ENCODE measurements at places on chromosomes 1 and 21. TPM values are rescaled to one million over a fixed set of nuclear protein-coding genes. Genes with fewer than 3 reads are reported as not detected.

The FAM3B gene
- total RNA-seq, result 0.59 TPM

The SMIM1 gene
- 0.99 TPM for total RNA-seq

The AQP10 gene
- total RNA-seq, result 0.30 TPM

The CRNN gene
- not detected for total RNA-seq

The CFAP107 gene
- 0.69 TPM for total RNA-seq

The KRTAP11-1 gene
- not detected for total RNA-seq

GRCh38 chr1:242788771-242789170 lies 264.3 kb upstream of the PLD5 start:
- DNase-seq, result no peak
- no peaks in the 10 kb centered on the region for H3K36me3 ChIP-seq
- peaks cover 2% of the 10 kb centered on the region for H3K27me3 ChIP-seq
- peaks cover 4% of the 10 kb centered on the region for H3K4me1 ChIP-seq
- H3K4me3 ChIP-seq, result no peak overlapping the region
- H3K27ac ChIP-seq, result no peak overlapping the region

DNA sequence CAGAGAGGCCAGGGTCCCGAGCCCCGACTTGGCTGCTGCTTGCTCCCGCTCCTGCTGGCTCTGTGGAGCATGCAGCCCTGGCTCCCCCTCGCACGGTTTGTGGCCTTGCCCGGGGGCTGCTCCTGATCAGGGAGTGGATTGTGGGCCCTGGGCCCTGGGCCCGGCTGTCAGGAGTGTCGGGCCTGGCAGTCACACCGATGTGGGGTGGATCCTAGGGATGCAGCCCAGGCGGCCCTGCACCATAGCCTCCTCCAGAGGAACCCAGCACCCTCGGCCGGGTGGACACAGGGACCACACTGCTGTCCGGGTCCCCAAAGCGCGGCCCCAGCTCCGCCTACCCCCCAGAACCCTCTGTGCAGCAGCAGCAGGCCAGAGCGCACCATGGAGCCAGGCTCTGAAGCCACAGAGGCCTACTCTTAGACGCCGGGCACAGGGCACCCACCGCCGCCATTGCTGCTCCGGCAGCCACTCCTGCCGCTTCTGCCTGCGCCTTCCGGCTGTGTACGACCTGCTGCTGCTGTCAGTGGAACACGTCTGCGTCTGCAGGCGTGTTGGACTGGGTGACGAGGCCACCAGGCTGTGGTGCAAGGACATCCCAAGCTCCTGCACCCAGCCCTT lies 9.4 kb downstream of the SLX9 start:
- H3K27ac ChIP-seq, result no peak overlapping the region
- H3K27me3 ChIP-seq, result no peaks in the 10 kb centered on the region
- H3K4me1 ChIP-seq, result peaks cover 13% of the 10 kb centered on the region
- no peak for DNase-seq

DNA sequence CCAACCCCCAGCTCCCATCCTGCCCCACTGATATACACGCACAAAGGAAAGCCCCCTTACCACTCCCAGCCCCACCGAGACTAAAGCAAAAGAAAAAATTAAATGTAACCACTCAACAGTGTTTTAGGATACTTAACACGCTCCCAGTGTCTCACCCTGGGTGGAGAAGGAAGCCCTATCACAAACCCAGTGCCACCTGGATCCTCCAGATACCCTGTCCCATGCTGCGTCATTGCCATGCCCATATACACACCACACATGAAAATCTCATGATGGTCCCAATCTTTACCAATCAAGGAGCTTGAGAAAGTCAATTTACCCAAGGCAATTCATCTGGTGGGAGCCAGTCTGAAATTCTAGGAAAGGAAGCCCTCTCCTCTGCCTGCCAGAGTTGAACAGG lies 11.2 kb downstream of the KIAA1614 start:
- DNase-seq, result no peak
- H3K27me3 ChIP-seq, result no peaks in the 10 kb centered on the region
- H3K36me3 ChIP-seq, result peaks cover under 1% of the 10 kb centered on the region
- H3K4me1 ChIP-seq, result peaks cover 53% of the 10 kb centered on the region
- H3K27ac ChIP-seq, result no peak overlapping the region

DNA sequence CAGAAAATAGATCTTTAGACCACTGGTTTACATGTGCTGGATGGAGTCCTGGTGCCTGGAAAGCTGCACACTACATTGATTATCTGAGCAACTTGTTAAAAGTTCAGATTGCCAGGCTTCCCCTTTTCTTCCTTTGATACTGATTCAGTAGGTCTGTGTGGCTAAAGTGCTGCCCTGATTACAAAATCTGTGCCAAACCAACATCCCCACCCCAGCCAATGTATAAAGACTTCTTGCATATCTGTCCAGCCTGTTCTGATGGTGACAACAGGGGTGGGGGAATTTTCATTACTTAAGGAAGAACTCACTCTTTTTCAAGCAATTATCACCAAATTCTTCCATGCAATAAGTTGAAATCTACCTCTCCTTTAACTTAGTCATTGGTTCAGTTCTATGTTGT lies 135.5 kb downstream of the TNFSF18 start:
- no peak overlapping the region for H3K27ac ChIP-seq
- H3K36me3 ChIP-seq, result no peaks in the 10 kb centered on the region
- no peak for DNase-seq
- H3K4me3 ChIP-seq, result no peak overlapping the region
- H3K27me3 ChIP-seq, result no peaks in the 10 kb centered on the region

GRCh38 chr1:9008236-9008635 lies 18.0 kb downstream of the SLC2A7 start:
- H3K4me1 ChIP-seq, result peaks cover 5% of the 10 kb centered on the region
- no peak overlapping the region for H3K4me3 ChIP-seq
- no peak overlapping the region for H3K27ac ChIP-seq
- no peaks in the 10 kb centered on the region for H3K27me3 ChIP-seq
- DNase-seq, result no peak
- no peaks in the 10 kb centered on the region for H3K36me3 ChIP-seq

GRCh38 chr1:206498685-206499084 lies 8.6 kb upstream of the RASSF5 start:
- peaks cover 3% of the 10 kb centered on the region for H3K27me3 ChIP-seq
- H3K4me1 ChIP-seq, result peaks cover 13% of the 10 kb centered on the region
- H3K4me3 ChIP-seq, result no peak overlapping the region

GRCh38 chr1:212438831-212439237 lies 6.1 kb downstream of the NENF start:
- no peaks in the 10 kb centered on the region for H3K27me3 ChIP-seq
- H3K4me3 ChIP-seq, result no peak overlapping the region
- H3K27ac ChIP-seq, result no peak overlapping the region

DNA sequence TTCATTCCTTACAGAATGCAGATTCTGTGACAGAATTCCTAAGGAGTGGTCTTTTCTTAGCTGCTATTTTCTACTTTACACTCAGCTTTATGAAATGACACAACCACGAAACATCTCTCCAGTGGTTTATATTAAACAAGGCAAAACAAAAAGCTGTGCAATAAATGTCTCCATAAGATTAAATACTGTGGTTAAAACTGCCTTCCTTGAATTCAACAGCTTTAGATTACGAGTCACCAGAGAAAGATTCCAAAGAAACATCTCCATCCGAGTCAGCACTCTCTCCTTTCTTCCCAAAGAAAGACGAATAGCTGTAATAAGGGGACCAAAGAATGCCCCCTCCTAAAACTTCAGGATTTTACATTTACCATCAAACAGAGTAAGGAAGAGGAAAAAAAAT lies 4.6 kb upstream of the C1orf87 start:
- H3K27ac ChIP-seq, result no peak overlapping the region
- peaks cover 13% of the 10 kb centered on the region for H3K27me3 ChIP-seq
- DNase-seq, result no peak
- no peaks in the 10 kb centered on the region for H3K36me3 ChIP-seq
- no peak overlapping the region for H3K4me3 ChIP-seq

GRCh38 chr21:36551731-36552433 lies 72.0 kb upstream of the CLDN14 start:
- H3K4me1 ChIP-seq, result peaks cover 6% of the 10 kb centered on the region
- no peak overlapping the region for H3K4me3 ChIP-seq
- no peak overlapping the region for H3K27ac ChIP-seq
- no peaks in the 10 kb centered on the region for H3K36me3 ChIP-seq

GRCh38 chr1:59110271-59110670 lies 186.6 kb upstream of the FGGY start:
- no peak overlapping the region for H3K27ac ChIP-seq
- H3K4me1 ChIP-seq, result peaks cover 4% of the 10 kb centered on the region
- DNase-seq, result no peak
- no peaks in the 10 kb centered on the region for H3K36me3 ChIP-seq
- no peaks in the 10 kb centered on the region for H3K27me3 ChIP-seq

GRCh38 chr1:163836481-163836880 lies 514.7 kb downstream of the NUF2 start:
- H3K4me3 ChIP-seq, result no peak overlapping the region
- no peaks in the 10 kb centered on the region for H3K27me3 ChIP-seq
- H3K27ac ChIP-seq, result no peak overlapping the region
- H3K36me3 ChIP-seq, result no peaks in the 10 kb centered on the region

GRCh38 chr1:25651824-25652741 lies 35.5 kb downstream of the MAN1C1 start:
- H3K4me3 ChIP-seq, result no peak overlapping the region
- peaks cover 53% of the 10 kb centered on the region for H3K4me1 ChIP-seq
- no peaks in the 10 kb centered on the region for H3K36me3 ChIP-seq
- H3K27me3 ChIP-seq, result no peaks in the 10 kb centered on the region

DNA sequence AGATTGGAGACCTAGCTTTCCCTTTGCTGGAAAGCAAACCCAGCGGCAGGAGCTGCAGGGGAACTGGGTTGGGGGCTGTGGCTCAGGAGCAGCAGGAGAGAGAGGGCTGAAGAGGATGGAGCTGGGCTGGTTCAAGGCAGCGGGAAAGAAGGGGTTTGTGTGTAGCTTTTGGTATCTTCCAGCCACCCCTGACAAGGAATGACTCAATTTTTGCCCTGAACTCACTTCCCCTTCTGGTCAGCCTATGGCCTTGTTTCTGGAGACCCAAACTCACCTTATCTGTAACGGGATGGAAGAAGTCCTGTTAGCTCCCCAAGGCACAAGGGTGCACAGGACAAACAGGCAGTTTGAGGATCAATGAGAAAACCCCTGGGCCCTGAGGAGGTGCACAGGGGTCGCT lies 13.1 kb downstream of the C1orf115 start:
- no peak overlapping the region for H3K4me3 ChIP-seq
- H3K4me1 ChIP-seq, result peaks cover 7% of the 10 kb centered on the region
- H3K27ac ChIP-seq, result no peak overlapping the region
- DNase-seq, result no peak

DNA sequence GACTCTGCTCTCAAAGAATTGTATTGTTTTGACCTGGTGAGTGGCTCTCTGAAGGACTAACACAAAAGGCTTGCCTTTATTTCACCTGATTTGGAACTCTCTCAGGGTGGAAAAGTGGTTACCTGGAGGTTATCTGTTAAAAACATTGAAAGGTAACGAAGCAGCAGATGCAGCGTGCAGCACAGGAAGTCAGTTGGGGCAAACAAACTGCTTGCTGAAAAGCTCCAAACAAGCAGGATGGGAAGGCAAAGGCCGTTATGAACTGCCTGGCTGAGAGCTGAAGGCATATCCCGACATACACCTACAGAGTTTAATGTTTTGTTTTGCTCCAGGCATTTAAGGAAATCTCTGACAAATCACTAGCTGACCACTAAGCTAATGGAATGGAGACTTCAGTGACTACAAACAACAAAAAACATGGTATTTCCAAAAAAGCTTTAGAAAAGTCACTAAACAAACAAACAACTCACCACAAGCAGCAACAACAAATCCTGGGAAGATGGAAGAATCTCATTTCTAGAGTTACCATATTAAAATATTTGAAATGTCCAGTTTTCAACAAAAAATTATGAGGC lies 44.3 kb upstream of the BATF3 start:
- no peak for DNase-seq
- H3K4me3 ChIP-seq, result no peak overlapping the region
- no peaks in the 10 kb centered on the region for H3K27me3 ChIP-seq
- no peaks in the 10 kb centered on the region for H3K4me1 ChIP-seq

DNA sequence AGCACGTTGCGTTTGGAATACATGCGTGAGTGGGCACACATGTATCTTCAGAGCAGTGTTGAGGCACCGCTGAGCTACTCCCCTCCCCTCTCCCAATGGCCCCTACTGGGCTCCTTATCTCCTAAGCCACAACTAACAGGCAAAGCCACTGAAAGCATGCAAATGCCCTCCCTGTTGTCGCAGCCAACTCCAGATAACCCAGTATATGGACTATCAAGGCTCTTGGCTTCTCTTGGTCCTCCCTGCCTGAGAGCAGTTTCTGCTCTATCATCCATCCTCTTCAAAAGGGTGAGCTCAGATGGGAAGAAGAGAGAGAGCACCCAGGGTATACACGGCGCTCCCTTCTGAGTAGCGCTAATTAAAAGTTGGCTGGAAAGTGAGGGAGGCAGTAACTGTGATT lies 58.5 kb upstream of the CNTN2 start:
- peaks cover 67% of the 10 kb centered on the region for H3K36me3 ChIP-seq
- peaks cover 16% of the 10 kb centered on the region for H3K4me1 ChIP-seq
- H3K27ac ChIP-seq, result no peak overlapping the region
- DNase-seq, result no peak

DNA sequence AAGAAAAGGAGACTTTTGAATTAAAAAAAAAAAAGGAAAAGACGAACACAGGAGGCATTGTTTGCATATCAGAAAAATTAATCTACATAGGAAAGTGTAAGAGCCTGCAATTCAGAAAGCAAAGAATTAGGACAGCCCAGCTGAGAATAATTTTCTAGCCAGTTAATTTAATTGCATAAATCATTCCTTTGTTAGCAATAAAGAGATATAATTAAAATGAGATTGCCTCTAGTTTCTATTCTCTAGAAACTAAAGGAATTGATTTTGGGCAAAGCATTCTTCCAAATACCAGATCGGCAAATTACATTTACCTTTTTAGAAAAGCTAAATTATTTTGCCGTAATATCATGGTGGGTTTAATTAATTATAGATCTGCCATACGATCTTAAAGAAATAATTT lies 46.0 kb downstream of the NUF2 start:
- DNase-seq, result no peak
- no peak overlapping the region for H3K4me3 ChIP-seq
- H3K36me3 ChIP-seq, result no peaks in the 10 kb centered on the region
- H3K27me3 ChIP-seq, result no peaks in the 10 kb centered on the region
- H3K27ac ChIP-seq, result no peak overlapping the region

DNA sequence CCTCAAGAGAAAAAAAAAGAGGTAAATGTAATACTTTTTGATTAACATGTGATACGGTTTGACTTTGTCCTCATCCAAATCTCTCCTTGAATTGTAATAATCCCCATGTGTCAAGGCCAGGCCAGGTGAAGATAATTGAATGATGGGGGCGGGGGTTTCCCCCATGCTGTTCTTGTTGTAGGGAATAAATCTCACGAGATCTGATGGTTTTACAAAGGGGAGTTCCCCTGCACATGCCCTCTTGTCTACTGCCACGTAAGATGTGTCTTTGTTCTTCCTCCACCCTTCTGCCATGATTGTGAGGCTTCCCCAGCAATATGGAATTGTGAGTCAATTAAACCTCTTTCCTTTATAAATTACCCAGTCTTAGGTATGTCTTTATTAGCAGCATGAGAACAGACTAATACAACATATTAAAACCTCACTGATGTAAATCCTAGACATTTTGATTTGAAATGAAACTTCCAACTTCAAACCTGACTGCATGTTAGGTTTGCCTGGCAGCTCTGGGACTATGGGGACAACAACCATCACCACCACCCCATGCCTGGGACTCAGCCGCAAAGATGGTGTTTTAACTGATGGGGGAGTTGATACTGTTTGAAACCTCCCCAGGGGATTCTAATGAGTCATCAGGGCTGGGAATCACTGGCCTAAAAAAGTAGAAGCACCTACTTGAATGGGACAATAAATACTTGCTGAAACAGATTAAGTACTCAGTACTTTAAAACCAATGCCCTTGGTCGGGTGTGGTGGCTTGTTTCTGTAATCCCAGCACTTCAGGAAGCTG lies 32.8 kb upstream of the BACH1 start:
- H3K27me3 ChIP-seq, result no peaks in the 10 kb centered on the region
- DNase-seq, result no peak
- H3K27ac ChIP-seq, result no peak overlapping the region
- H3K36me3 ChIP-seq, result no peaks in the 10 kb centered on the region
